ENCODE measurements at places on chromosomes 11 and 22.

- DNase-seq = no peak
Measured at GRCh38 chr11:83326326-83326725, 40.2 kb upstream of the CCDC90B start.

GRCh38 chr11:78607696-78608095 lies 33.0 kb upstream of the NARS2 start:
- DNase-seq = no peak

DNA sequence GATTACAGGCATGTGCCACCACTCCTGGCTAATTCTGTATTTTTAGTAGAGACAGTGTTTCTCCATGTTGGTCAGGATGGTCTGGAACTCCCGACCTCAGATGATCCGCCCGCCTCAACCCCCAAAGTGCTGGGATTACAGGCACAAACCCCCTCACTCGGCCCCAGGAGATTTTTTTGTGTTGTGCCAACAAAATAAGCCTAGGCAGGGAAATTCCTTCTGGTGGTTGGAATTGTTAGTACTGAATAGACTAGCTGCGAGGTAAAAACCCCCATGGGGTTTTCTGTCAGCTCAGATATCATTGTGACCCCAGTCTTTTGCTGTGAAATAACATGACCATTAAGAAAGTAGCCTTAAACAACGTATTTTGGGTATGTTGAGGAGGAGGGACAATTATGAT lies 144.9 kb downstream of the BCR start:
- DNase-seq = no peak

GRCh38 chr11:96781082-96781481 lies 391.3 kb downstream of the JRKL start:
- DNase-seq = no peak

- DNase-seq = no peak
Measured at GRCh38 chr11:61082931-61083531, 19.3 kb upstream of the CD5 start.

GRCh38 chr11:78414321-78415051 lies 3.1 kb downstream of the GAB2 start:
- DNase-seq = peak; percentile 44

GRCh38 chr11:129620237-129621104 lies 195.2 kb upstream of the TMEM45B start:
- no peak for DNase-seq

- DNase-seq = no peak
Measured at GRCh38 chr11:61879152-61879551, 12.2 kb downstream of the FADS3 start.

GRCh38 chr11:94757037-94757735 lies 11.0 kb upstream of the AMOTL1 start:
- no peak for DNase-seq

- DNase-seq = no peak
Measured at GRCh38 chr11:123100379-123101085, 38.6 kb upstream of the HSPA8 start.

- DNase-seq = no peak
Measured at GRCh38 chr22:40309631-40310030, 36.7 kb upstream of the ADSL start.

DNA sequence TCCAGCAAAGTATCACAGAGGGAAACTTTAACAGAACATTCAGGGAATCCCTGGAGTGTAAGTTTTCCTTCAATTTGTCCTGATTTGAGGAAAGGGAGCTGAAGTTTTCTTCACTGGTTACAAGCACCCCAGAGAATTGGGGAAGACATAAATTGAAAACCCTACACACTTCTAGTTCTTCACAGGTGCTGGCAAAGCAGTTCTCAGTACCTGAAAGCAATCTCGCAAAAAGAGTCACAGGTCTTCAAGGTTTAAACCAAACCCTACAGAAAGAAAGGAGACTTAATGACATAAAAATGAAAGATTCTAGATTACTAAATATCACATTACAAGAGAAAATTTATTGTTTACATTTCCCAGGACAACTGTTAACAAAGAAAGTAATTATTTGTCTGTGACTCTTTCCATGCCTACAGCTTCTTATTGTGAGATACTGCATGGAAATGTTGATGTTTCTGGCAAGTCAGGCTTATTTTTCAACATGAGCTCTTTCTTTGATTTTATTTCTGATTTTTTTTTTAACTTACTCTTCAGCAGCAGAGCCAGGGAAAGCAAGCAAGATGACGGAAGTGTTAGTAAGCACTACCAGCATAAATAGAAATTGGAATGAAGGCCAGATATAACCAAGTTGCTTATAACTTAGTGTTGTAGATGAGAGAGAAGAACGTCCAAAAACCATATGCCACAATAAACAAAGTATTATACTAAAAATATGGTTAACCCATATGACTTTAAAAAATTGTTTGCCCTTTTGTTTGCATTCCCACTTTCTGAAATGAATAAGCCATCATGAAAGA lies 44.1 kb downstream of the FANCF start:
- no peak for DNase-seq

DNA sequence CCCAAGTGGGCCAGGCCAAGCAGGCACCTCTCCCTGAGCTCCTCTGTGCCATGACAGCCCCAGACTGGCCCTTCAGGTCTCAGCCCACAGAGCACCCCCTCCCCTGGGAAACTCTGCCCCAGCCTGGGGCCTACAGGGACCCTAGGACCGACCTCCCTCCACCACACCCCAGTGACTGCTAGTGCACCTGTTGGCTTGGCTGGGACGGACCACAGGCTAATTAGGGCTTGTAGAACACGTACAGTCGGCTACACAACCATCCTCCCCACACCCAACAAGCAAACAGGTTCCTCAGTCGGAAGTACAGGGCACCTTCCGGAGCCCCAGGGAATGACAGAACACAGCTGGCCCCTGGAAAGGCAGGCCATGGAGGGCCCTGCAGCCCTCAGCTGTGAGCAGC lies 4.3 kb downstream of the SBF1 start:
- DNase-seq = no peak

GRCh38 chr22:27962268-27963044 lies 43.4 kb upstream of the PITPNB start:
- no peak for DNase-seq

DNA sequence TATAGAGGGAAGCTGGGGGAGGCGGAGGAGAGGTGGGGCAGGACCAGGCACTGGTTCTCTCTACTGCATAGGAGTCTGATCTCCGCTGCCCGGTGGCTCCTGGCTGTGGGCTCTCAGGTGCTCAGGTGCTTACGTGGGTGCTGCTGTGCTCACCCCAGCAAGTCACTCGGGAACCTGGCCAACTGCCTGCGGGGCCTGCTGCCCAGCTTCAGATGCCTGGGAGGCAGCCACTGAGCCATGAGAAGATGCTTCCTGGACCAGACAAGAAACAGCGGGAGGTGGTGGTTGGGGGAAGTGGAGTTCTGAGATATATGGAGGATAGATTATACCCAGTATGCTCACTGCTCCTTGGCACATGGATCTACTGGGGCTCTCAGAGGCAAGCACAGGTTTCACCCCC lies 1303.4 kb downstream of the TBC1D22A start:
- DNase-seq = no peak

GRCh38 chr11:85821636-85822035 lies 10.7 kb upstream of the SYTL2 start:
- DNase-seq = no peak

DNA sequence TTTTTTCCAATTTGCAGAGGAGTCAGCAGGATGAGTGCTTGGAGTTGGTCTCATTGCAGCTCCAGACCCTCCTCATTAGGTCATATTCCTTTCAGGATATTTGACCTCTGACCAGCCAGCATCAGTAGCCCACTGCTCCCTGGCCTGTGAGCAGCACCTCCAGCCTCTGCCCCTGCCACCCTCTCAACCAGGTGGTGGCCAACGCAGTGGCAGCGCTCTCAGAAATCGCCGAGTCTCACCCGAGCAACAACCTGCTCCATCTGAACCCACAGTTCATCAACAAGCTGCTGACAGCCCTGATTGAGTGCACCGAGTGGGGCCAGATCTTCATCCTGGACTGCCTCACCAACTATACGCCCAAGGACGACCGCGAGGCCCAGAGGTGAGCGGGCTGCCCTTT lies 27.0 kb downstream of the C22orf42 start:
- no peak for DNase-seq

GRCh38 chr11:113904379-113905101 lies at the start of gene HTR3B:
HTR3B (plus strand) TSS chr11:113904796; CDS start chr11:113904934, 138 bp downstream.
- DNase-seq = no peak

DNA sequence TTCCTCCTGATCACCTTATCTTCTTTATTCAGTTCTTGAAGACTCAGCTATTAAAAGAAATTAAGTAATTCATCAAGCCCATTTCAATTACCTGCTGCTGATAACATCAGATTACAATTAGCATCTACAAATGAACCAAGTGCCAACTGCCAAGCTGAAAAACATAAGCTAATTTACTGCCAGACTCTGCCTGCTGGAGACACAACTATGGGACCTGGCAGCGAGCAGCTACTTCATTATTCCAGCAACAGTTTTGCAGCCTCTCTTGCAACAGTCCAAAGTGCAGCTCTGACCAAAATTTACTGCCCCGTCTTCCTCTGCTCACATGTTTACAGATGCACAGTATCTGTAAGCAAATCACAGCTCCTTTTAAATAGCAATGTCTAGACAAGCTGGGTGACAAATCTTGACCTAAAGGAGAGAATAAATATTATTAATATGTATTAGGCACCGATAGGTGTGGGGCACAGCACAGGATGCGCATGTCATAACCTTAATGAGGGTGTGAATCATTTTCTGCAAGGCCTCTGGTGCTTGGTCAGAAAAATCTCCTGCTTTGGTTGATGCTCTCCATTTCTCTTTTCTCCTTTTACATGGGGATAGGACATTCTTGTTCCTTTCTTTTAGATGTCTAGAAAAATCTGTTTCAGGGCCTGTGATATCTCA lies 232.2 kb upstream of the PITPNB start:
- no peak for DNase-seq

GRCh38 chr11:120117991-120118390 lies 19.9 kb downstream of the TRIM29 start:
- no peak for DNase-seq

- DNase-seq = no peak
Measured at GRCh38 chr11:21148376-21148775, 479.0 kb downstream of the NELL1 start.

DNA sequence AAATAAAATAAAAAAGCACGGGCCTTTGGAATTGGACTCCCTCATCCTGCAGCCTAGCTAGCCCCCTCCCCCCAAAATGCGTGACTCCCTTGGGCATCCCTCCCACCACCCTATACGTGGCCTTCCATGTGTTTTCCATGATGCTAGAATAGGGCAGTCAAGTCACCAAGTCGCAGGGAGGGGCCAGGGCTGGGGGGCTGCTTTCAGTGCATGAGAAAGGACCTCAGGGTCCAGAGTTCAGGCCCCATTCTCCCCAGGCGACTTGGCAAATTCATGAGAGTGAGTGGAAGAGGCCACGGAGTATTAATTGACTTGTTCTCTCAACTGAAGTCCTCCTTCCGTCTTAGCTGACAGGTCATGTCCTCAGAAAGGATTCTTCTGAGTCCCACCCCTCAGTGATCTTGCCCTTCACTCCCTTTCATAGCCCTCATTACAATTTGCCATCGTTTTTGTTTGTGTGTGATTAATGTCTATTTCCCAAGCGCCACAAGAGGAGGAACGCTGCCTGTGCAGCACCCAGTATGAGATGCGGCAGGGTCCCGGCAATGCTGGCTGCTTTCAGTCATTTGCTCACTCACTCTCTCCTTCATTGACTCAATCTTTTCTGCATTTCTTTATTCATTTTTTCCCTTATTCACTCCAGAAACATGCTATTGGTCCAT lies 17.4 kb downstream of the LRRC32 start:
- DNase-seq = no peak

- peak; percentile 54 for DNase-seq
Measured at GRCh38 chr22:23180301-23180892, at the start of gene BCR. BCR (plus strand) TSS chr22:23180509; CDS start chr22:23180961, 452 bp downstream.

GRCh38 chr22:20466659-20467379 lies 28.8 kb downstream of the KLHL22 start:
- no peak for DNase-seq

- DNase-seq = no peak
Measured at GRCh38 chr11:57637626-57638004, 12.1 kb downstream of the YPEL4 start.

GRCh38 chr11:124835918-124836317 lies 29.3 kb upstream of the ROBO3 start:
- no peak for DNase-seq

- no peak for DNase-seq
Measured at GRCh38 chr11:32581556-32581955, 2.1 kb upstream of the EIF3M start.

GRCh38 chr22:31969789-31970489 lies 25.6 kb downstream of the YWHAH start:
- peak; percentile 56 for DNase-seq

- DNase-seq = no peak
Measured at GRCh38 chr11:60310407-60310998, 16.6 kb upstream of the MS4A6E start.

DNA sequence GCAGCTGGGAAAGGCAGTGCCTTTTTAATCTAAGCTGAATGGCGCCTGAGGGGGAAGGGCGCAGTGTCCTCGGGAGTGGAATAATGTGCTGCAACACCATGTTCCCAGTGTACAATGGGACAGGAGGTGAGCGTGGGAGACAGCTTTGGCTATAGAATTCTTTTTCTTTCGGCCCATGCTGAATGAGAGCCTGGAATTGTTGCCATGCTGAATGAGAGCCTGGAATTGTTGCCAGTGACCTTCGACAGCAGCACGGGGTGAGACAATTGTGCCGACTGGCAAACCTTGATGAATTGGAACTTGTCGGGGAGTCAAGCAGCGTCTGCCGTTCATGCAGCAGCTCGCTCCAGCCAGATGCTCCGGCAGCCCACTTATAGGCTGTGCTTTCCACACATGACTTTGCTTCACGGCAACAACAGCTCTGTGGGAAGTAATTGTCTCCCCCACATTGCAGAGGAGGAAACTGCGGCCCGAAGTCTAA lies 141.4 kb upstream of the E2F8 start:
- no peak for DNase-seq

DNA sequence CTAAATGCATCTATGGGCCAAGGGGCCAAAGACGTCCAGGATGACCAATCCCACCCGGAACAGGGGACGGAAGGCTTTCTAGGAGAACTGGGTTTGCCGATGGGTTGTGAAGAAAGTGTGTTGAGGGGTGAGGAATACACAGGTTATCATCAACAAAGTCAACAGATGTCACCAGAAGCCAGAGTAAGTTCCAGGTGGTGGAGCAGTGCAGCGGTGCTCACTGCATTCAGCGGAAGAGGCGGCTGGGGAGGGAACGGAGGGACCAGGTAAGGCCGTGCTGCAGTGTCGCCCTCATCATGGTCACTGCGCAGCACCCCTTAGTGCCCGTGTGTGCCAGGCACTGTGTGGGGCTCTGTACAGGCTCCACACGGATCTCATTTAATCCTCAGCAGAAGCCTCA lies 176.0 kb downstream of the EFCAB6 start:
- DNase-seq = no peak

DNA sequence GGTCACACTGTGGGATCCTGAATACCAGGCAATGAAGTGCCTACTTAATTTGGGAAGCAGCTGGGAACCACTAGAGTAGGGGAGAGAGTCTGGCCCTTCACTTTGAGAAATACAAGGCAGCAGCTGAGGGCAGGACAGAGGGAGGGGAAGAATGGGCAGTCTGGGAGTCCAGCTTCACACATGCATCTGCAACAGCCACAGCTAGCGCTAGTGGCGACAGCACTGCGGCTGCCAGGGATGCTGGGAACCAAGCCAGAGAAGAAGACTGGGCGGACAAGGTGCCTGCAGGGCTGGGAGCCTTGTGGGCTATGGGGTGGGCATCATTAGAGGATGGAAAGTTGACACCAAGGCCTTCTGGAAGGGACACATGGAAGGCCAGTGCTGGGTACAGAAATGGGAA lies 15.8 kb downstream of the SCUBE2 start:
- no peak for DNase-seq
